MCF 10A (cell line): ENCODE measurements at places on chromosomes 1 and 21. TPM values are rescaled to one million over a fixed set of nuclear protein-coding genes. Genes with fewer than 3 reads are reported as not detected.
A peak's percentile ranks its signal among the peaks of the same experiment; 100 is the strongest.

- no peaks in the 10 kb centered on the region for H3K36me3 ChIP-seq
- peaks cover 20% of the 10 kb centered on the region for H3K4me1 ChIP-seq
- DNase-seq, result no peak
- no peak overlapping the region for H3K27ac ChIP-seq
Observed at GRCh38 chr1:182169203-182169602, 107.7 kb upstream of the ZNF648 start.

Gene CSF3R
- not detected in 2 replicates for total RNA-seq

- no peaks in the 10 kb centered on the region for H3K36me3 ChIP-seq
- no peaks in the 10 kb centered on the region for H3K4me1 ChIP-seq
- H3K27ac ChIP-seq, result no peak overlapping the region
- DNase-seq, result peak; percentile 56
Observed at GRCh38 chr1:219938706-219939105, 10.3 kb upstream of the SLC30A10 start.

- H3K36me3 ChIP-seq, result no peaks in the 10 kb centered on the region
- peak overlapping the region; percentile 50 for H3K27ac ChIP-seq
- H3K27me3 ChIP-seq, result no peaks in the 10 kb centered on the region
Observed at GRCh38 chr1:164602101-164602422, 43.1 kb downstream of the PBX1 start.

Gene AGTRAP
- 68.4 and 73.1 TPM in 2 replicates for total RNA-seq

Gene DDR2
- 4.9 and 5.9 TPM in 2 replicates for total RNA-seq

DNA sequence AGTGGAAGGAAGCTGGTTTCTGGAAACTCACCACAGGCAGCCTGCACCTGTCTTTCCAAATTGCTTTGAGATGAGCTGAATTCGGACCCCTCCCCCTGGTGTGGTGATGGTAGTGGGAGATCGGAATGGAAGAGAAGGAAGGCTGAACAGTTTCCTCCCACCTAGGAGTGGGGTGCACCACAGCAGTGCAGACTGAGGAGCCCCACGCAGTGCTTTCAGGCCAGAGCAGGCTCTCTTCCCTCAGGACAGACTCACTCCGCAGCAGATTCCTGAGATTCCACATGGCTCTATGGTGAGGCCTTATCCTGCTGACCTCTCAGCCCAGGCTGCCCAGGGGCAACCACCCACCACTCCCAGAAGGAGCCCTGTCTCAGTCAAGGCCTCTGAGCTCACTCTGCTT lies 80.9 kb downstream of the ATP1A1 start:
- H3K4me1 ChIP-seq, result peaks cover 2% of the 10 kb centered on the region
- H3K27ac ChIP-seq, result no peak overlapping the region
- no peaks in the 10 kb centered on the region for H3K36me3 ChIP-seq
- H3K27me3 ChIP-seq, result no peaks in the 10 kb centered on the region

- H3K27me3 ChIP-seq, result no peaks in the 10 kb centered on the region
- peaks cover 34% of the 10 kb centered on the region for H3K4me1 ChIP-seq
- H3K36me3 ChIP-seq, result peaks cover 41% of the 10 kb centered on the region
- DNase-seq, result peak; percentile 84
- H3K4me3 ChIP-seq, result peak overlapping the region; percentile 95
- H3K27ac ChIP-seq, result peak overlapping the region; percentile 96
Observed at GRCh38 chr1:11804666-11805421, 920 bp downstream of the MTHFR start.

Gene GPR25
- 0.25 and 0.68 TPM in 2 replicates for total RNA-seq

Gene ACTN2
- total RNA-seq, result not detected in 2 replicates

DNA sequence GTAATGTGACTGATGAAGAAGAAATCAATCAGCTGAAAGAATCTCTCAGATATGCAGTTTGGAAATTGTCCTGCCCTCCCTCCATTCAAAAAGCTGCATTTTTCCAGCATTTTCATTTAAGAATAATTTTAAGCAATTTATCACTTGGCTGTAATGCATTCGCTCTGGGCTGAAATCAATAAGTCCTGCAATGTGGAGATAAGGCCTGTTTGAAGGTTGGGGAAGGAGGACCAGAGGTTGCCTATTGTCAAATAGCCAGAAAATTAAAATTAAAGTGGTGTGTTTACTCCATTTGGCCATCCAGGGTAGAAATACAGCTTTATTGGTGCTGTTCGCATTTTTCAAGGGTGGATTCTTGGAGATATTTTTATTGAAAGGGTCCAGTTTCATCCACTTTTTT lies 187.6 kb upstream of the NFIA start:
- DNase-seq, result no peak
- H3K4me1 ChIP-seq, result no peaks in the 10 kb centered on the region

DNA sequence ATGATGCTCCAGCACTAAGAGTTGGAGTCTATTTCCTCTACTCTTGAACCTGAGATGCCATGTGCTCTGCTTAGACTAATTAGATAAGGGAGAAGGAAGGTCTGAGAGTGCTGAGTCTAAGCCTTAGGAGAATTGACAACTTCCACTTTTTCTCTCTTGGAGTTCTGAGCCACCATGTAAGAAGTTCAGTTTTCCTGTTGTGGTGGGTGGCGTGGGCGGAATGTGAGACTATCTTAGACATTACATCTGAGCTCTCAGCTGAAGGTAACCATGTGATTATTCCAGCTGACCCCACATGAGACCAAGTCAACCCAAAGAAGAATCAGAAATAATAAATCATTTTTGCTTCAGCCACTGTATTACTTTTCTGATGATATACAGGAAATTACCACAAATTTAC lies 404.5 kb upstream of the LRRC7 start:
- H3K4me3 ChIP-seq, result no peak overlapping the region
- H3K4me1 ChIP-seq, result no peaks in the 10 kb centered on the region
- no peak for DNase-seq
- H3K36me3 ChIP-seq, result no peaks in the 10 kb centered on the region

DNA sequence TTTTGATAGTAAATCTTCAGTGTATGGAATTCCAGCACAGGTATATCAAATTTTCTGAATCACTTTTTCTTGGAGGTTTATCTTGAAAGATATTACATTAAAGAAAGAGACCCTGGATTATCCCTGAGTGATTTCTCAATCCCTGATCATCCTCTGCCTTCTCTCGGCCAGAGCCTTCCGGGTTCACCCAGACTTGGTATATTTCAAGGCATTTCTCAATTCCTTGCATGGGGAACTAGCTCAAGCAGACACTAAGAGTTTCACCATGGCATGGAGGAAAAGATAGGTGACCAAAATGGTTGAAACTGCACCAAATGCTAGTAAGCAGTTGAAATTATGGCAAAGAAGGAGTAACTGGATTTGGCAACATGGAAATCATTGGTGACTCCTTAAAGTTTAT lies 5.7 kb downstream of the VAMP4 start:
- no peak for DNase-seq
- peaks cover 25% of the 10 kb centered on the region for H3K4me1 ChIP-seq
- no peaks in the 10 kb centered on the region for H3K27me3 ChIP-seq
- H3K27ac ChIP-seq, result no peak overlapping the region
- H3K4me3 ChIP-seq, result no peak overlapping the region

GRCh38 chr1:97608272-97608671 lies 312.6 kb downstream of the DPYD start:
- H3K4me1 ChIP-seq, result no peaks in the 10 kb centered on the region
- H3K27ac ChIP-seq, result no peak overlapping the region
- DNase-seq, result no peak
- H3K27me3 ChIP-seq, result no peaks in the 10 kb centered on the region
- H3K36me3 ChIP-seq, result peaks cover 7% of the 10 kb centered on the region
- H3K4me3 ChIP-seq, result no peak overlapping the region

Gene SPRR2A
- total RNA-seq, result 7.0 and 15.0 TPM in 2 replicates

Gene TMOD4
- total RNA-seq, result 1.1 TPM in 1 of 2 replicates, not detected in the other

DNA sequence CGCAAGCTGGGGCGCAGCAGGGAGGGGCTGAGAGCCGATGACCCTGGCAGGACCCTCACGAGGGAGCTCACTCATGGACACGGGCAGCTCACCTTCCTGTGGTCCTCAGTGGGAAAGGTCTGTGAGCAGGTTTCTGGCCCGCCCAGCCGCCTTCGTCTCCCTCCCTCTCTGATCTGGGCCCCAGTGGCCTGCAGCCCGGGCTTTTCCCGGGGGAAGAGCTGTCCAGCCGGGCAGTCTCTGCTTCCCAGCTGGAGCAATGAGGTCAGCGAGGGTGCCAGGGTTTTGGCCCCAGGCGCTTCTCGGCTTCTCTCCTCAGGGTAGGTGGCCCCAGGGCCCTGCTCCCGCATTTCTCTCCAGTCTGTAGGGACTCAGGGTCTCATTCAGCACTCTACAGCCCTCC lies 22.2 kb upstream of the ARHGEF16 start:
- H3K36me3 ChIP-seq, result no peaks in the 10 kb centered on the region
- no peaks in the 10 kb centered on the region for H3K4me1 ChIP-seq
- DNase-seq, result no peak
- H3K4me3 ChIP-seq, result no peak overlapping the region

DNA sequence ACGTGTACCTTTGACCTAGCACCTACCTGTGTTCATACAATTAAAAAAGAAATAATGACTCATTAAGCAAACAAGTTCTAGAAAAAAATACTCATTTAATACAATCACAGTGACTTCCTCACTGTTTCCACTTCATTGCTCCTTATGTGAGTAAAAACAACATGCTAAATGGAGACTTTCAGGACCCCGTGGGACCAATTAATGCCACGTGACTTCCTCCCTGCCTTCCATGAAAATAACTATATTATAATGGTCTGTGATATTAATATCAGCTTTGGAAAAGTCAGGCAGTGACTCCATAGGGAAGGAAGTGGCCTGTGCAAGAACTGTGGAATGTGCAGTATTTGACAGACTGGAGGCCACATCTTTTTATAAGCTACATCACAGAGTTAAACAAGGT lies 337.8 kb downstream of the HLX start:
- H3K27me3 ChIP-seq, result no peaks in the 10 kb centered on the region
- no peak overlapping the region for H3K4me3 ChIP-seq
- no peak overlapping the region for H3K27ac ChIP-seq
- no peaks in the 10 kb centered on the region for H3K36me3 ChIP-seq
- DNase-seq, result no peak
